ENCODE measurements at places on chromosomes 1 and 21. TPM values are rescaled to one million over a fixed set of nuclear protein-coding genes. Genes with fewer than 3 reads are reported as not detected.

- DNase-seq: no peak
Observed at GRCh38 chr1:167922611-167923074, 8.7 kb upstream of the ADCY10 start.

GRCh38 chr1:204356997-204357396 is 2.7 kb downstream of the PLEKHA6 start:
- DNase-seq: no peak

DNA sequence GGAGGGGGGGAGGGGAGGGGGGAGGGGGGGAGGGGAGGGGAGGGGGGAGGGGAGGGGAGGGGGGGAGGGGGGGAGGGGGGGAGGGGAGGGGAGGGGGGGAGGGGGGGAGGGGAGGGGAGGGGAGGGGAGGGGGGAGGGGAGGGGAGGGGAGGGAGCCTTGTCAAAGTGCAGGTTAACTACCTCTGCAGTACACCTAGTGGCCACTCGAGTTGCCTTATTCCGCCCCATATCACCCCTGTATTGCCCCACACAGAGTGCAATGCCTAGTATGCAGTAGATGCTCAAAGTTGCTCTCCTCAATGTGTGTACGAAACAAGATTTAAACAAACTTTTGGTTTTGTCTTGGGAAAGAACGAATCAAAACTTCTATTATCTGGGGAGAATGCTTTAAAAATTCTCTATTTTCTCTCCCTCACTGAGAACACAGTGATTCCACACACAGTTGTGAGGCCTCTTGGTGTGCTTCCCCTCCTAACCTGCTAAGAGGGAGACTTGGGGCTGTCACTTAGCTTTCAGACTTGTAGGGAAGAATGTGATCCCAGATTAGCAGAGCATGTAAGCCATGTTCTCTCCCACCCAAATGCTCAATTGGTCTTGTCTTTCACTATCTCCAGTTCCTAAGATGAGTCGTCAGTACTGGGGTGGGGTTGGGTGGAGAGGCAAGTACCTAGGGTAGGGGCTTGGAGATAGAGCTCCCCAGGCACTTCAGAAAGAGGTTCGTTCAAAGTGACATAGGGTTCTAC is 79.7 kb upstream of the MAP10 start:
- DNase-seq: no peak

GRCh38 chr1:33470495-33471012 is 1.9 kb upstream of the ZSCAN20 start:
- peak; percentile 72 for DNase-seq

DNA sequence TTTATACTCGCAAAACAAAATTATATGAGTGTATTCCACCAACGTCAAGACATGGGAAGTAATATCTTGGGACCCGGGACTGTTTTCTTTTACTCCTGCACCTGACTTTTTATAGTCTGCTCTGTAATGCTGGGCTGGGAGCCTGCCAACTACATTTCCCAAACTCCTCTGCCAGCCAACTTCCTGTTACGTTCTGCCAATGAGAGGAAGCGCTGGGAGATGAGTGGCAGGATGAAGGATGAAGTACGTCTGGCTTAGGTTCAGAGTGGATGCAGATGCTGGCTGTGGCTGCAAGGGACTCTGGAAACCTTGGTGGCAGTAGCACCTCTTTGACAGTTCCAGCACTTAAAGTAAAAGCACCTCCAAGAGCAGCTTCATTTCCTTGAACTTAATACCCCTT is 59.6 kb downstream of the USP24 start:
- DNase-seq: no peak

GRCh38 chr1:65698590-65698989 is 94.1 kb upstream of the PDE4B start:
- no peak for DNase-seq

GRCh38 chr1:2594001-2594640 is 7.5 kb downstream of the PRXL2B start:
- no peak for DNase-seq

DNA sequence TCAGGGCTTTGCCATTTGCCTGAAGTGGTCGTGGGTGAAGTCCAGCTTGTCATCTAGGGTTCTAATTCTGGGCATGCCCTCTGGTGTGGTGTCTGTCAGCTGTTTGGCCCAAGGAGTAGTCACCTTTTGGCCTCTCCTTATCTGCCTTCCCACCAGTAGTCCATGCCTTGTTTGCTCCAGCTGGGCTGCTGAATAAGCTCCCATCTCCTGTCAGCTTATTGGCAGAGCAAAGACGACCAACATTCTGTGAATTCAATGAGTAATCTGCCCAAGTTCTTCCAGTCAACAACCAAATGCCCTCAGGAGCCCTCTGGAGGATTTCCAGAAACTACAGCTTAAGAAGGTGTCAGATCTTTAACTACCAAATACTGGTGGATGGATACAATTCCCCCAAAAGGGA is 7.0 kb downstream of the BCAN start:
- DNase-seq: no peak

- peak; percentile 69 for DNase-seq
Observed at GRCh38 chr1:37486680-37487618, 12.6 kb downstream of the ZC3H12A start.

DNA sequence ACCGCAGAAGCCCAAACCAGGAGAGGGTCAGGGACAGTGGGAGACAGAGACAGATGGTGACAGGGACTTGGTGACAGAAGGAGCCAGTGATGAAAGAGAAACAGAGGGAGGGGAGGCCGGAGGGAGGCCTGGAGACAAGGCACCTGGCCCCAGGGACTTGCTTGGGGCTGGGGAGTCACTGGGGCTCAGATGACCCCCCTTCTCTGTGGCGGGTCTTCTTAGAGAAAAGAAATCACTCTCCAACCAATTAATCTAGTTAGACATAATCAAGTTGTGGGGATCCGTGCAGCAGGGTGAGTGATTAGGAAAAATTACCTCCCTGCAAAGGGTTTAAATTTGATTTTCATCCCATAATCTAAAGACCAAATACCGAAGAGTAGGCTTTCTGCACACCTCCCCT is 519.8 kb downstream of the PTPRU start:
- DNase-seq: no peak

DNA sequence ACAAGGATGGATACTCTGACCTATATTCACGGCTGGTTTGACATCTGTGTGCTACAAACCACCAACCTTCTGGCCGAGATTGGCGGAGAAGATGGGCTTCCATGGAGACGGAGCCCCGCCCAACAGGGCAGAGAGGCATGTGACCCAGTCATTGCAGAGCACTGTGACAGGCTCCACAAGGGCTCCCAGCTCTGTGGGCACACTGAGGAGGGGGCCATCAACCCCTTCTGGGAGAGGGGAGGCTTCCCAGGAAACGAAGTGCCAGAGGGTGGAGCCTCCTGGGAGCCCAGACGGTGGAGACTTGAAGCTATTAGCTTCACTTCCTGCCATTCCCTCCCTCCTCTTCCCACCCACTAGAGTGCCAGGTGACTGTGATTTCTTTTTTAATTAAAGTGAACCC is 71.6 kb upstream of the IFFO2 start:
- DNase-seq: no peak

Gene C1orf87
- polyA plus RNA-seq: not detected

Gene TOMM20
- polyA plus RNA-seq: 112 TPM

Gene ERVH48-1
- polyA plus RNA-seq: not detected

Gene GJB3
- 0.75 TPM for polyA plus RNA-seq

Gene LAX1
- polyA plus RNA-seq: not detected

Gene COL8A2
- polyA plus RNA-seq: 0.12 TPM
